Motor neuron (in vitro differentiated cells): ENCODE measurements at places on chromosomes 5 and 9. TPM values are rescaled to one million over a fixed set of nuclear protein-coding genes. Genes with fewer than 3 reads are reported as not detected.

SETD9 gene
- total RNA-seq, result 11.0 and 13.6 TPM in 2 replicates

HAPLN1 gene
- total RNA-seq, result 8.3 and 8.9 TPM in 2 replicates

TNIP1 gene
- 40.8 and 47.9 TPM in 2 replicates for total RNA-seq

PDZD2 gene
- total RNA-seq, result 1.6 and 1.8 TPM in 2 replicates

LOX gene
- 10.0 and 10.9 TPM in 2 replicates for total RNA-seq

MYOT gene
- total RNA-seq, result 0.29 and 0.38 TPM in 2 replicates

GLDC gene
- total RNA-seq, result 1.1 and 9.4 TPM in 2 replicates

C9 gene
- total RNA-seq, result not detected in 2 replicates

KIF4B gene
- total RNA-seq, result 0.16 and 0.38 TPM in 2 replicates

PCDHGC4 gene
- total RNA-seq, result 6.7 and 8.8 TPM in 2 replicates

F2R gene
- total RNA-seq, result 3.2 and 3.7 TPM in 2 replicates

LCN12 gene
- 1.6 and 2.5 TPM in 2 replicates for total RNA-seq

SPATA31D4 gene
- 0.15 and 0.27 TPM in 2 replicates for total RNA-seq

PCDHB16 gene
- 1.5 and 4.6 TPM in 2 replicates for total RNA-seq

MAMDC2 gene
- 0.24 and 0.38 TPM in 2 replicates for total RNA-seq

RHOBTB3 gene
- 47.6 and 47.8 TPM in 2 replicates for total RNA-seq

PCDHGB6 gene
- 0.65 and 1.1 TPM in 2 replicates for total RNA-seq

RAB24 gene
- 12.2 and 14.6 TPM in 2 replicates for total RNA-seq

TMEM8B gene
- 17.0 and 21.4 TPM in 2 replicates for total RNA-seq

NTNG2 gene
- 1.4 and 2.3 TPM in 2 replicates for total RNA-seq

CBY3 gene
- 0.63 and 1.8 TPM in 2 replicates for total RNA-seq

ALDOB gene
- total RNA-seq, result 0.36 TPM in 1 of 2 replicates, not detected in the other

ECM2 gene
- 0.16 and 0.44 TPM in 2 replicates for total RNA-seq

MAMDC4 gene
- total RNA-seq, result 4.4 and 5.0 TPM in 2 replicates

INSL6 gene
- 0.76 TPM in 1 of 2 replicates, not detected in the other for total RNA-seq

GMCL2 gene
- total RNA-seq, result 0.14 TPM in 1 of 2 replicates, not detected in the other

CCDC112 gene
- 42.4 and 48.0 TPM in 2 replicates for total RNA-seq

OR1J2 gene
- total RNA-seq, result 0.87 TPM in 1 of 2 replicates, not detected in the other

PCDHA13 gene
- total RNA-seq, result not detected in 2 replicates

PTGDS gene
- total RNA-seq, result 143 and 184 TPM in 2 replicates

TUSC1 gene
- total RNA-seq, result 1.6 and 4.0 TPM in 2 replicates

FOXD4L3 gene
- 0.13 and 0.14 TPM in 2 replicates for total RNA-seq

GPRIN1 gene
- 1.3 TPM in 2 replicates for total RNA-seq
